ENCODE measurements at places on chromosomes 6 and 20.

DNA sequence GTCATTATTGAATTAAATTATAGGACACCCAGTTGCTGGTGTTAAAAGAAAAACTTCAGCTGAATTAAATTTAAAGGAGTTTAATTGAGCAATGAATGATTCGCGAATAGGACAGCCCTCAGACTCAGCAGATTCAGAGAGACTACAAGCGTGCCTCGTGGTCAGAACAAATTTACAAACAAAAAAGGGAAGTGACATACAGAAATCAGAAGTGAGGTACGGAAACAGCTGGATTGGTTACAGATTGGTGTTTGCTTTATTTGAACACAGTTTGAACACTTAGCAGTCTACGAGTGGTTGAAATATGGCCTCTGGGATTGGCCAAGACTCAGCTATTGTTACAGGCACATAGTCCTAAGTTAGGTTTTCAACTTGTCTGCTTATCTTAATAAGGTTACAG is 25.8 kb upstream of the TNFRSF21 start:
- DNase-seq: no peak

- no peak for DNase-seq
Measured at GRCh38 chr20:47224300-47224791, 132.2 kb downstream of the ZMYND8 start.

- no peak for DNase-seq
Measured at GRCh38 chr6:1103945-1104623, 207.8 kb upstream of the FOXQ1 start.

DNA sequence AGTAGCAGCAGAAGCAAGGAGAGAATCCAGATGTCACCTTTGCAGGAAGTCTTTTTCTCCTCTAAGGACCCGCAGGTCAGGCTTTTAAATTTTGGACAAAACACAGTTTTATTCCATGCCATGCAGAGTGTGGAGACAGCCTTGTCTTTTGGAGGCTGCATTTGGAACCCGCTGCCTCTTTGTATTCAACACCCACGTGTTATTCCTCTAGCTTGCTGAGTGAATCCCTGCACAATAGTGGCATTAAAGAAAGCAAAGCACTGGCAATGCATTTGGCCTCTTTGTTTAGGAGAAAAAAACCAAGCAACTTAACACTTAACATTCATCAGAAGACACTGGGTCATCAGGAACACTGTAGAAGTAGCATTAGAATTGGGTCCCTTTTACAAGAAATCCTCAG is 43.5 kb downstream of the TFAP2B start:
- DNase-seq: no peak

All from H9 (cell line).